Dermis blood vessel endothelial cell (primary cell): ENCODE measurements at places on chromosomes 2 and 18.

GRCh38 chr2:43241558-43241957, 15.2 kb upstream of the ZFP36L2 start:
- DNase-seq = no peak

GRCh38 chr18:2979871-2980790, 32.8 kb downstream of the LPIN2 start:
- DNase-seq = peak; percentile 41

DNA sequence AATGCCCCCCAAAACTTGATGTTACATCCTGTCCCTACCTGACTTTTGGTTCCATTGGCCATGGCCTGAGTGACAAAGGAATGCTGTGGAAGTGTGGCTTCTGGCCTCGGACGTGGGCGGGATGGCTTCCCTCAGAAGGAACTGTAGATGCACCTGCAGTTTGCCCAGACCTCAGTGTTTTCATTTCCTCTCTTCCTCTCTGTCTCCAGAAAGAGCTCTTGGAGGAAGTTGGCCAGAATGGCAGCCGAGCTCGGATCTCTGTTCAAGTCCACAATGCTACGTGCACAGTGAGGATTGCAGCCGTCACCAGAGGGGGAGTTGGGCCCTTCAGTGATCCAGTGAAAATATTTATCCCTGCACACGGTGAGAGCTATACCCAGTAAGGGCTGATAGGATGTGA, 61.0 kb upstream of the TMEM87B start:
- no peak for DNase-seq

- DNase-seq = no peak
Measured at GRCh38 chr2:235215248-235215647, 263.4 kb downstream of the SH3BP4 start.

DNA sequence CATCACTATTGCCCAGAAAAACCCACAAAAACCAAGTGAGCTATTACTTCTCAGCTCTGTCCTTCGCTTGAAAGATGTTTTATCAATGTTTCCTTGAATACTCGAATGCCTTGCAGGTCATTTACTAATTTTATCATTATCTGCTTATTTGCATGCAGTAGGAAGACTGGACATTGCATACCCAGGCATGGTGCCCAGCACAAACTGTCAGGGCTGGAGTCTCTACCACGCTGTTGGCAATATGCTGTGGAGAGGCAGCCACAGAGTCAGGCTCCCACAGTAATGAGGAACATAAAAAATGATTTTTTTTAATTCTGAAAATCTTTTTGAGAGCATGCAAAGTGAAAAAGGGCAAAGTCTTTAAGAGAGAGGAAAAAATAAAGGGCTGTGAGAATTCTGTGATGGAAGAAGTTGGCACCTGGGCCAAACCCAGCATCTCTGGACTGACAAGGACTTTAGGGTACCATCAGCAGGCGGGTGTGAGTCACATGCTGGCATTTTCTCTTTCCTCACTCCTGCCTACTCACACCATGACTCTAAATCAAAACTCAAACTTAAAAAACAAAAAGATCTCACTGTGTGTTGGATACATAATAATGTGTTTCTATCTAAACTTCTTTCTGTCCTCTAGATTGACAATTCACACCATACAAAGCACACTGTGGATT, 709.8 kb upstream of the FANCL start:
- no peak for DNase-seq

DNA sequence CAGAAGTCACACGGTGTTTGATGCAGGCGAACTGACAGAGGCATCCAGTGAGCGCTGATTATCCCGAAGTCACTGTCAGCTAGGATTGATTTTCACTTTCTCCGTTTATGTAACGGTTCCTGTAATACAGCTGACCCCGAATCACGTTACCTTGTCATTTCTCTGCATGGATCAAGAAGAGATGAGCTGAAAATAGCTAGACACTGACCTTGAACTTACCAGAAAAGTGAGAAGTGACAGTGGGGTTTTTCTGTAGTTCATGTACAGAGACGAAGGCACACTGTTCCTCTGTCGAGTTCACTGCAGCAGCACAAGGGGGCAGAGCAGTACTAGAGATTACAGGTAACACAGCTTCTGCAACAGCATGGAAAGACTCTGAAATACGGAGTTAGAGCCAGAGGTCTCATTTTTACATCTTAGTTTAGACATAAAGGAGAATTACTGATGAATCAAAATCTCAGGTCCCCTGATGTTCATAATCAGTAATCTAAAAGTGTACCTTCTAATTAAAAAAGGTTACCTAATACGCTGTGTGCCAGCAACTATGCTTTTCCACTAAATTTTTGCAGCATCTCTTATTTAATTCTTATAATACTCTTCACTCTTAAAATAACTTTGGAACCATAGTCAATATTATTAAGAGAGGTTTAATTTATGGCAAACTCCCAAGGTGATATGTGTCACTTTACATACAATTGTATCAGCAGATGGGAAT, 33.1 kb downstream of the ARHGAP15 start:
- peak; percentile 20 for DNase-seq

DNA sequence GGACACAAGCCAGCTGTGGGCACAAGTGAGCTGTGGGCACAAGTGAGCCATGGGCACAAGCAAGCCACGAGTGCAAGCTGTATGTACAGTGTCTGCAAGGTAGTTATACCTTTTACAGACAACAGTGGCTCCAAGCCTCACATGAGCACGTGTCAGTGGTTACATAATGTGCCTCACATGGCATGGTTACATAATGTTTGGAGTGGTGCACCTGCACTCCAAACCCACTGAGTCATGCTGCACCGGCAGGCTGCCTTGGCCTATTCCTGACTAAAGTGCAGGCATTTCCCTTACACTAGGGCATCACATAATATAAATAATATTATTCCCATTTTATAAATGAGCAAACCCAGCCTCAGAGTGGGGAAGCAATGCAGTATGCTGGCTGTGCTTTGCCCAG, 62.6 kb downstream of the MARCO start:
- no peak for DNase-seq

DNA sequence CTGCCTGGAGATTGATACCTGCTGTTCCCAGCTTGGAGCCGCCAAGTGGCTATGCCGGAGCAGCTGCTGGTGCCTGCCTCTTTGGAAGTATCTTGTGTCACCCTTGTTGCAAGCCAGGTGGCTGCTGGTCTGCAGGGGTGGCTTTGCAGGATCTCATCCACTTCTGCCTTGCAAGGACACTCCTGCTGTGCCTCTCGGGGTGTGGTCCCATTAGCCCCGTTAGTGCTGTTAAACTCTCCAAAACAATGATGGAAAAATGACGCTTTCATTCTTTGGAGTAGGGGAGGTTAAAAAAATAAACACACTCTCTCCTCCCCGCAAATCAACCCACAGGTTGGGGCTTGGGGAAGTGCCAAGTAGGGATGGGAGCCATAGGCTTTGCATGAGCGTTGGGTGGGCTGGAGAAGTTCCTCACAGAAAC, 352.8 kb downstream of the RNF144A start:
- no peak for DNase-seq
